ENCODE measurements at places on chromosomes 7 and 10.

DNA sequence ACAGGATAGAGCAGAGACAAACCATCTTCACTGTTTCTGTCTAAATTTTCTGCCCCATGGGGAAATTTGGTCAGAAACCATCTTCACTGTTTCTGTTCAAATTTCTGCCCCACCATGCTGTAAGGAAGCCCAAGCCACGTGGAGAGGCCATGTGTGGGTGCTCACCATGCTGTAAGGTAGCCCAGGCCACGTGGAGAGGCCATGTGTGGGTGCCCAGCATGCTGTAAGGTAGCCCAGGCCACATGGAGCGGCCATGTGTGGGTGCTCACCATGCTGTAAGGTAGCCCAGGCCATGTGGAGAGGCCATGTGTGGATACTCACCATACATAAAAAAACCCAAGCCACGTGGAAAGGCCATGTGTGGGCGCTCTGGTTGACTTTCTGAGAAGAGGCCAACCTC is 1088.7 kb upstream of the AUTS2 start:
- no peak for DNase-seq

- no peak for DNase-seq
Measured at GRCh38 chr7:98618786-98619185, 1.7 kb downstream of the NPTX2 start.

- DNase-seq: no peak
Measured at GRCh38 chr7:25124465-25125136, 459 bp downstream of the CYCS start.

DNA sequence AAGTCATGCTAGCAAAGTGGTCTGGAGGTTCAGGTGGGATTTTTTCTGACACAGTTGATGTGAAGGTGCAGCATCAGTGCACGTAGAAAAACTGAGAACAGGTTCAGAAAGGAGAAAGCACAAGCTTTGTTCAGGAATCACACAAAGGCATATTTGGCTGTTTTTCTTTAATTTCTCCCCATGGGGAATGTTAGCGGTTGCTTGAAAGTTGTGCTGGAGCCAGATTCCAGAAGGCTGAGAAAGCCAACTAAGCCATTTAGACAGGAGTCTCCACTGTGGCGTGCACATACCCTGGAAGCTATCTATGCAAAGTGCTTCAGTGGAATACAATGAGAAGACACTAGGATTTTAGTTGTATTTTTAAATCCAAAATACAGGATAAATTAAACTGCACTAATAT is 201.4 kb downstream of the PCLO start:
- no peak for DNase-seq

DNA sequence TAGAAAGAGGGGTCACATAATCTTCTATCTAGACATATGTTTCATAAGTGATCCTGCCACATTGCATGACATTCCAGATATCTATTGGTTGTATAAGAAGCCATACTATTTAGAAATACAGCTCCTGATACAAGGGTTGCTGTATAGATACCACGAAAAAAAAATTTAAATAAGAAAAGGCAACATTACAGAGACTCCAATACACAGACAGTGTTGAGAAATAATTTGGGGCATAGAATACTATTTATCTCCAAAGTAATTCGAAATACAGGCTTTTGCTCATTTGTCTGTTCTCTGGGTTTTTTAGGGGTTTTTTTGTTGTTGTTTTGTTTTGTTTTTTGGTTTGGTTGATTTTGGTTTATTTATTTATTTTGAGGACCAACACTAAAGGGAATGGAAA is 2.6 kb downstream of the IFIT2 start:
- DNase-seq: no peak

- DNase-seq: no peak
Measured at GRCh38 chr7:32221736-32222135, 151.5 kb upstream of the PDE1C start.

All from activated T-helper 1 cell treated with anti-CD3 and anti-CD28 coated beads, Interleukin-2, amount 50 U/mL, for 16 hours (primary cell).